CD8-positive, alpha-beta memory T cell (primary cell): ENCODE measurements at places on chromosomes 2 and 18. TPM values are rescaled to one million over a fixed set of nuclear protein-coding genes. Genes with fewer than 3 reads are reported as not detected.

- DNase-seq = no peak
These were observed 102.5 kb downstream of the SP3 start for GRCh38 chr2:173862612-173863217.

DNA sequence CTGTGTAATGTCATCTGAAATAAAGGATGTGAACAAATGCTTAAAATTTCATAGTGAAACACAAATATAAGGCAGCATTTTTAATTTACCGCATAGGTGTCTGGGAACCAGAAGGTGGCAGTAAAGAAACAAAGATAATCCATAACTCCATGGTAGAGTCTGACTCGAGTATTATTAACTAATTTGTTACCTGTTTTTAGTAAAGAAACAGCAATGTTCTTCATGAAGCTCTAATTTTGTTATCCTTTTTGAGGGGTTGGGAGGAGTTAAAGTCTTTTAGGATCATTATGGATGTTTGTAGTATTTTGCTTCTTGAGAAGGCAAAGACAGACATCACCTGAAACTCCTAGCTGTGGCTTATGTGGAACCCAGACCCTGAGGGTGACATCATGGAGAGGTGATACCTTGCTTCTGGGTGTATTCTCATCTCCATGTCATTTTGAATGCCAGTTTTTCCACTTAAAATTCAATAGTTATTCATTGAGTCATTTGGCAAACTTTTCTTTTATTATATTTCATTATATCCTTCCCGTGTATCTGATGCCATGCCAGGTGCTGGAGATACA is 286.2 kb upstream of the EPAS1 start:
- no peak for DNase-seq

The LOXL3 gene
- 1.2 TPM for total RNA-seq

The RAB17 gene
- not detected for total RNA-seq

The ABCG8 gene
- total RNA-seq = not detected

DNA sequence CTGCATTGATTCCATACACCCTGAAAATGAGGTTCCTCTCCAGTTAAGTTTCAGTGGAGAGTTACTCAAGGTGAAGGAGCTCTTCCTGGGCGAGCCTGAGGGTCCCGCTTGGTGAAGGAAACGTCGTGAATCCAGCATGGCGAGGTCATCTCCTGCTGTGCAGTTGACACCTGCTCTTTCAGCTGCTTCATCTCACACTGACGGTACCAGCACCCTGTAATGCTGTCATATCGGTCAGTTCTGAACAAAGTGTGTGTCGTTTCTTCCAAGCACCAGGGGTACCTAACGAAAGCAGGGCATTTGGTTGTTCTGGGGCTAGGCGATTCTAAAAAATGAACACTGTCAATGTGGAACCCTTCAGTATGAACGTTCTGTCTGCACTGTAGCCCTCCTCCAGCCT is 52.6 kb downstream of the ITGB1BP1 start:
- no peak for DNase-seq

- DNase-seq = no peak
These were observed 44.1 kb upstream of the LHCGR start for GRCh38 chr2:48799601-48800000.

GRCh38 chr2:98637401-98638147 is 29.2 kb downstream of the UNC50 start:
- peak; percentile 50 for DNase-seq

DNA sequence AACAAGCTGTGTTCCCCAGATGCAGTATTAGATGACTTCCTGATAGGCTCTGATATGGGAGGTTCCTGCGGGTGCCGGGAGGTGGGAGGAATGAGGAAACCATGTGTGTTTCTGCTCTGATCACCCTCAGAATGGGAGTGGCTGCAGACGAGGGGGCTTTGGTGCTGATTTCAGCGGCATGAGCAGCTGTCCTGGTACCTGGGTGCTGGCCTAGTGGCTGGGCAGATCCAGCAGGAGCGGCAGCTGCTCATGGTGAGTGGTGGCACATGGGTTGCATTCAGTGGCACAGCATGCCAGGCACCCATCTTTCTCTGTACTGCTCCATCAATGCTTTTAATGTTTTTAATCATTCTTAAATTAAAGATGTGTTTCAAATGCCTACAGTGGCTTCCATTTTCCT is 177.2 kb upstream of the NETO1 start:
- DNase-seq = no peak

DNA sequence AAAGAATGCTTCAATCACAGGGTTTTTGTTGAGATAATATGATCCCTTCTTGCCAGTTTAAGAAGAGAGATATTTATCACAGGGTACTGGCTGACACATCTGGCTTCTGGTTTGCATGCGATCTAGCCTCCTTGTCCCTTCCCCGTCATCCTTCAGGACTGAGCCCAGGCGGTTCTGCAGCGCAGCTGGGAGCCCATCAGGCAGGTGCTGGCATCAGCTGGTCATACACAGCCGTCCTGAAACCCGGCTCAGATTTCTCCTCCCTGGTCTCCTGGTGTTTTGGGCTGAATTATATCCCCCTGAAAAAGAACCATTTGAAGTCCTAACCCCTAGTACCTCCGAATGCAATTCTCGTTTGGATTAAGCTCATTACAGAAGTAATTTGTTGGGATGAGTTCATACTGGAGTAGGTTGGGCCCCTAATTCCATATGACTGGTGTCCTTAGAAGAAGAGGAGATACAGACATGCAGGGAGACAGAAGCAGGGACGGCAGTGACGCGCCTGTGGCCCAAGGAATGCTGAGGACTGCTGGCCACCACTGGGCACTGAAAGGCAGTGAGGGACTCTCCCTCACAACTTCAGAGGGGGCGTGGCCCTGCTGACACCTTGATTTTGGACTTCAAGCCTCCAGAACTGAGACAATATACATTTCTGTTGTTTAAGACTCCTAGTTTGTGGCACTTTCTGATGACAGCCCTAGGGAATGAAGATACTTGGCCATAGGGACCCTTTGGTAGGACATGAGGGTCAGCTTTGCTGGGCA is 83.9 kb upstream of the ODC1 start:
- no peak for DNase-seq

The CYP1B1 gene
- 19.4 TPM for total RNA-seq

The CKAP2L gene
- 19.6 TPM for total RNA-seq

GRCh38 chr2:68819556-68819955 is 51.6 kb downstream of the BMP10 start:
- no peak for DNase-seq

The RAD51AP2 gene
- not detected for total RNA-seq

DNA sequence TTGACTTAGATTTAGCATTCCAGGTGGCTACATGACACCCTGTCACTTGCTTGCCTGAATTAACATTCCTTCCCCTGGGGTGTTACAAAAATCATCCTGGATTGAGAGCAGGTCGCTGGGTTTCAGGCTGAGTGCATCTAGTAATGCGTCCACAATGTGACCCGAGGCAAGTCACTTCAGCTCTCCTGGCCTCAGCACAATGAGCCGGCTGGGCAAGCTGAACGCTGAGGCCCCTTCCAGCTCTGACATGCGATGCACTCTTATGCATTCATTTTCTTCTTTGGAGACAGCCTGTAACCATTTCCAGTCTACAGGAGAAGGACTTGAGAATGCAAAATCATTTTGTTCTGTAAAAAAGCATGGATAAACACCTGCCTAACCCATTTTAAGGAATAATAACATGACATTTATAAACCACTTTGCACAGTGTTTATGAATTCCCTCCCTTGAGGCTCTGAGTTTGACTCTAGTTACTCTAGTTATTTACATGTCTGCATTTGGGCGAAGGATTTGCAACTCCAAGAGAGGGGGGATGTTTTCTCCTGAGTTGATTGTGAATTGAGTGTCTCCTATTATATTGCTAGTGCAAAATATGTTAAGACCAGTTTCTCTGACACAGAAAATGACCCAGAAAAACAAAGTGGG is 63.0 kb upstream of the CPO start:
- DNase-seq = no peak

The ACAA2 gene
- total RNA-seq = 72.2 TPM

The ARHGAP15 gene
- 41.3 TPM for total RNA-seq

GRCh38 chr2:103003750-103004260 is 242.0 kb downstream of the TMEM182 start:
- DNase-seq = no peak

DNA sequence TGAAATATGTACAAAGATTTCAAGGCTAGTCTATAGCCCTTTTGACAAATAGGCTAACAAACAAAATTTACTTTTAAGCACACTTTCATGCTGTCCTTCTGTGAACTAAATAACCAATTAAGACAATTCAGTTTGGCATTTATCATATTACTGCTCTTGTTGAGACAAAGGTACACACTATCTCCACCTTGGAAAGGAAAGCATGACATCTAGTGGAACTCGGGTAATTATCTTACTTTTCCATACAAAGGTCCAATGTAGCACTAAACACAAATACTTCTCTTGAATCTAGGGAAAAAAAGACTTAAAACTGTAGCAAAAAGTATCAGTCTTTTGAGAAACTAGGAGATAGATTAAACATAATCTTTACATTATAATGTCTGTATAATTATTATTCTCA is 125.0 kb upstream of the CD226 start:
- DNase-seq = no peak

DNA sequence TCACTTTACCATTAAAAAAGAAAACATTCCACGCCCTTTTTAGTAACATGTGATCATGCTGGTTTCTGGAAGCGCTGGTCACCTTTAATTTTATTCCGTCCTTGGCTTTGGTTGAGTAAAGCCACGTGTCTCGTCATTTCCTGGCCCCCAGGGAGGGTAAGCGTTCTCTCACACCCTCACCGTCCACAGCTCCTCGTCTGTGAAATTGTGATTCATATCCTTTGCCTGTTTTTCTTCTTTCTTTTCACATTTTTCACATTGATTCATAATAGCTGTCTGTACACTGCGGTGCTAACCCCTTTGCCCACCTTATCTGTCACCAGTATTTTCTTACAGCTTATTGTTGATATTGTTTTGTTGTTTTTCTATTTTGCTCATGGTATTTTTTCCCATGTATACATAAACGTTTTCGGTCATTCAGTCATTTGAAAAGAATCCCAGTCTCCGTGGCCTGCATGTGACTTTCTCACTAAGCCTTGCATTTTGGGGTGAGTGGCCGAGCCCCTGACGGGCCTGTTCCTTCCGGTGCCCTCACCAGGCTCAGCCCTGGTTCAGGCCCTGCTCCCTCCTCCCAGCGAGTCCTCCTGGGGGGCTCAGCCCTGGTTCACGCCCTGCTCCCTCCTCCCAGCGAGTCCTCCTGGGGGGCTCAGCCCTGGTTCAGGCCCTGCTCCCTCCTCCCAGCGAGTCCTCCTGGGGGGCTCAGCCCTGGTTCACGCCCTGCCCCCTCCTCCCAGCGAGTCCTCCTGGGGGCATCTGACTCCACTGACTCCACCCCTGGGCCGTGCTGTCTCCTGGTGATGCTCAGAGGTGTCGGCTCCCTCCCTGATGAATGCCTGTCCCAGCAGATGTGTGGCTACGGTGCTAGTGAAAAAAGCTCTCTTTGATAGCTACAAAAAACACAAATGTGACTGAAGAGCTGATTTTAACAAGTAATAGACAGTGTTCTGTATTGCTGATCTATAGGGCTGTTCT is 249.7 kb upstream of the PXDN start:
- DNase-seq = no peak

GRCh38 chr18:37962316-37962966 is 396.8 kb upstream of the CELF4 start:
- no peak for DNase-seq
